H7 (cell line): ENCODE measurements at places on chromosomes 5 and 9. TPM values are rescaled to one million over a fixed set of nuclear protein-coding genes. Genes with fewer than 3 reads are reported as not detected.

The SURF6 gene
- 42.0 and 45.2 TPM in 2 replicates for total RNA-seq

The UCK1 gene
- total RNA-seq, result 31.2 and 33.2 TPM in 2 replicates

The BAAT gene
- total RNA-seq, result 0.10 TPM in 1 of 2 replicates, not detected in the other

The IL9 gene
- total RNA-seq, result not detected in 2 replicates

The ISCA1 gene
- 51.2 and 56.2 TPM in 2 replicates for total RNA-seq
